Right ventricle myocardium inferior (tissue), 1 donor: ENCODE measurements at places on chromosomes 5 and 9. TPM values are rescaled to one million over a fixed set of nuclear protein-coding genes. Genes with fewer than 3 reads are reported as not detected.
A peak's percentile ranks its signal among the peaks of the same experiment; 100 is the strongest.

DNA sequence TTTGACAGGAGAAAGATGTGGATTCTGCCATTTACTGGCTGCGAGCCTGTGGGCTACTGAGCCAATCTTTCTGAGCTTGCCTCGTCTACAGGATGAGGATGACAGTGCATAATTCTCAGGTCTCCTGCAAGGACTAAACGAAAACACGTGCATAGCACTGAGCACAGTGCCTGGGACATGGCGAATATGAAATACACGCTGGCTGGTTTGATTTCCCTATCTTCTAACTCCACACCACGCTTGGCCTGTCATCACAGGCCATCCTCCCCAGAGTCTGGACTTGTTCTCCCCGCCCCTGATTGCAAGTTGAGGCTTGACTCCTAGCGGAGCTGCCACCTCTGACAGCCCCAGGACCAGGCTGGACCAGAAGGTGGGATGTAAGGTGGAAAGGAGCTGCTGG lies 37.9 kb downstream of the ARPC5L start:
- no peak for DNase-seq

GRCh38 chr9:7303907-7304626 lies 495.5 kb downstream of the DMAC1 start:
- DNase-seq = no peak

- DNase-seq = no peak
Measured at GRCh38 chr5:126998895-126999570, 31.3 kb downstream of the MARCHF3 start.

GRCh38 chr9:31445960-31446359 lies 938.5 kb upstream of the ACO1 start:
- DNase-seq = no peak

- DNase-seq = no peak
Measured at GRCh38 chr5:42561656-42562055, 138.4 kb downstream of the GHR start.

- DNase-seq = no peak
Measured at GRCh38 chr9:71308454-71308853, 187.0 kb upstream of the TRPM3 start.

- no peak for DNase-seq
Measured at GRCh38 chr9:91077624-91078368, 276.2 kb downstream of the SYK start.

DNA sequence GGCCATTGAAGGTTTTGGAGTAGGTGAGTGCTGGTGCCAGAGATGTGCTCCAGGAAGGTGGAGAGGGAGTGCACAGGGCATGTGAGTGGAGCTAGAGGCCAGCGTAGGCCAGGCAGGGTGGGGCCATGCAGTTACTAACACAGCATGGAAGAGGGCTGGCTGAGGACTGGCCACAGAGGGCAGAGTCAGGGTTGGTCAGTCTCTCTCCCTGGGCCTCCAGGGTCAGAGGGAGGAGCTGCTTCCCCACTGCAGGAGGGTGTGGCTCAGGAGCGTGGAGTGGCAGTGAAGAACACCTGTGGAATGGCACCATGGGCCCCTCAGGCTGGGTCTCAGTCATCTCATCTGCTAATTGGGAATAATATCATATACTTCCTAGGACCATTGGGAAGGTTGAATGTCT lies 167.7 kb downstream of the MACROH2A1 start:
- DNase-seq = no peak

- no peak for DNase-seq
Measured at GRCh38 chr9:105079457-105079856, 151.5 kb upstream of the ABCA1 start.

GRCh38 chr5:143524338-143524945 lies 121.0 kb upstream of the NR3C1 start:
- DNase-seq = no peak

GRCh38 chr5:24750355-24750754 lies 105.6 kb upstream of the CDH10 start:
- DNase-seq = no peak

GRCh38 chr9:5696884-5697283 lies 68.0 kb downstream of the RIC1 start:
- no peak for DNase-seq

GRCh38 chr9:127856094-127856728 lies 1.8 kb upstream of the ENG start:
- DNase-seq = peak; percentile 55

DNA sequence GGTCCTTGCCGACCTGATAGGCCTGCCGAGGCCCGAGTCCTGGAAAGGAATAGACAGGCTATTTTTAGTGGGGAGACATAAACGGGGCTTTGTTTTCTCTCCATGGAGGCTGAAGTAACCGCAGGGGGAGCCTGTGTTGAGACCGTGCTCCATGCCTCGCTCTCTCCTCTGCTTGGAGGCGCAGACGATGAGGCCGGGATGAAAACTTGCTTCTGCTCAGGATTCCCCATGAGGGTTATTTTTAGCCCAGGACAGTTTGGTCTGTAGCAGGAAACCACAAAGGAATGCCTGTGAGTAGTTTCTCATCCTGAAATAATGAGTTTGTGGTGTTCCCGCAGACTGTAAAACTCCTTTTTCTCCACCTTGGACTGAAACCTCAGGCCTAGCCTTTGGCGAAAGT lies 81.9 kb upstream of the RARS1 start:
- no peak for DNase-seq

GRCh38 chr5:173891308-173892116 lies 3.4 kb downstream of the CPEB4 start:
- no peak for DNase-seq

DNA sequence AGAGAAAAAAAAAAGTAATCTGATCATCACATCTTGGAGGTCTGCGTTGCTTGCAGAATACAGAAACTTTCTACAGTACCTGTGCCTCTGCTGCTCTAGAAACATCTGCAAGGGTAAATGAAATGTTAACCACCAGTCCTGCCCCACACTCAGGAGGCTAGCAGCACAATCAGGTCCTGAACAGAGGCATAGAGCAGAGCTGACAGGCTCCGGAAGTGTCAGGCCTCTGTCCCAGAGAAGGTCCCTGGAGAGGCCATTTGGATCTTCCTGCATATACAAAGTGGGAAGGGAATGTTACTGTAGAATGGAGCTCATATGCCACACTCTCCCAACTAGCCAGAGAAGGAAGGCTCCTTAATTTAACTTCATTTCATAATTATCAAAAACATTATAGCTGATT lies 7.2 kb downstream of the NRG2 start:
- DNase-seq = peak; percentile 70

DNA sequence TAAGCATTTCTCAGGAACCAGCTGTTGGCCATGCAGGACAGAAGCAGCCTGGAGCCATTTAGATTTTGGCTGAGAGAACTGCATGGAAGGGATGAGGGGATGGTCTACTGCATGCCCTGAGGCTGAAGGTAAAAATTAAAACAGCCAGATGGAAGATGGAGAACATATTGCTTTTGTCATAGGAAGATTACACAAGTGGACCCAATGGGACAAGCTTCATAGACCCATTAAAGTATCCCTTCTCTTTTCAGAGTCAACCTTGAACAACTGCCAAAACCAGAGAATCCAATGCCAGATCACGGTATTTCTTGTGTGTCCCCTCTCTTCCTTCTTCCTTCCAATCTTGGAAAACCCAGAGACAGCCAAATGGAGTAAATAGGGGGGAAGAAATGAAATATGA lies 253.4 kb downstream of the NR2F1-AS1 start:
- no peak for DNase-seq

DNA sequence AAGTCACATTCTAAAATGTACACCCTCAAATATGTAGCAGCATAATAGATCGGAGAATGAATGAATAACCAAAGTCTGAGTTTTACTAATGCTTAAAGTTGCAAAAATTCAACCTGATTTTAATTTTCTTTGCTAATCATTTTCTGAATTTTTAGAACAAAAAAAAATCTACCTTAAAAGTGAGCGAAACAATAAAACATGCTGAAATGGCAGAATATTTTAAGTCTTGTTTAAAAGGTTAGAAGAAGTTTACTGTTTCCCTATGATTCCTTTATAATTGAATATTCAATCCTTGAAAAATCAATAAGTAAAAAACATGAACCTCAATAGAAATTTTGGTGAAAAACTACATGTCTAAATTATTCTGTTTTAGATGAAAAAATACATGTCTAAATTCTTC lies 27.1 kb upstream of the ZNF462 start:
- DNase-seq = no peak

GRCh38 chr9:95819636-95820035 lies 55.9 kb upstream of the ERCC6L2 start:
- DNase-seq = no peak

DNA sequence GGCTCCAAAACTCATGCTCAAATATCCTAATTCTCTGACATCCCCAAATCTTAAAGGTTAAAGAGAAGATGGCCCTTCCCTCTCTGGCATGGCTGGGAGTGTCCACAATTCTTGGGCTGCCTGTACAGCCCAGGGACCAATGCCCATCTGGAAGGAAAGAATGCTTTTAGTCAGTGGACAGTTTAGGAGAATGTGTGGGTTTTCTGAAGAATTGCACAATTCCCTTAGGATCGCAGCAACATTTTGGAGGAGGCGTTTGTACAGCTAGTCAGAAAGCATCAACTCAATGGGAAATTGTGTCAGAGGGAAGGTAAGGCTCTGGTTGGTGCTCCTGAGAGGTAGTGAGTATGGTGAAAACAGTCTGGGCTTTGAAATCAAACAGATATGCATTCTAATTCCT lies 15.0 kb downstream of the FAM193B start:
- DNase-seq = no peak

GRCh38 chr5:171713152-171713551 lies 72.5 kb upstream of the SMIM23 start:
- DNase-seq = no peak

Gene FOXD4L3
- not detected for total RNA-seq

Gene SEMA6A
- total RNA-seq = 7.8 TPM

Gene HAVCR2
- total RNA-seq = 3.5 TPM

Gene ORM2
- not detected for total RNA-seq

Gene CTNND2
- total RNA-seq = 1.7 TPM

Gene LSM11
- total RNA-seq = 1.5 TPM

Gene TMC1
- total RNA-seq = not detected

Gene ADAMTSL2
- 9.5 TPM for total RNA-seq

Gene SPATA31E1
- total RNA-seq = not detected

Gene MYO10
- 4.8 TPM for total RNA-seq

Gene SLC27A6
- total RNA-seq = 76.5 TPM

Gene CACNA1B
- 0.41 TPM for total RNA-seq

Gene GCNT4
- 0.35 TPM for total RNA-seq

Gene FGF18
- total RNA-seq = 10.1 TPM

Gene DAB2IP
- total RNA-seq = 53.0 TPM
